Activated naive CD8-positive, alpha-beta T cell treated with anti-CD3 and anti-CD28 coated beads, Interleukin-2, amount 50 U/mL, for 24 hours (primary cell): ENCODE measurements at places on chromosomes 1 and 21.
A peak's percentile ranks its signal among the peaks of the same experiment; 100 is the strongest.

GRCh38 chr1:173868266-173869020 is at the start of gene ZBTB37:
Gene ZBTB37 (plus strand): TSS chr1:173868380. CDS start chr1:173870226, 1,846 bp downstream.
- DNase-seq: peak; percentile 96

- DNase-seq: no peak
Measured at GRCh38 chr1:118303064-118303463, 118.0 kb upstream of the SPAG17 start.

DNA sequence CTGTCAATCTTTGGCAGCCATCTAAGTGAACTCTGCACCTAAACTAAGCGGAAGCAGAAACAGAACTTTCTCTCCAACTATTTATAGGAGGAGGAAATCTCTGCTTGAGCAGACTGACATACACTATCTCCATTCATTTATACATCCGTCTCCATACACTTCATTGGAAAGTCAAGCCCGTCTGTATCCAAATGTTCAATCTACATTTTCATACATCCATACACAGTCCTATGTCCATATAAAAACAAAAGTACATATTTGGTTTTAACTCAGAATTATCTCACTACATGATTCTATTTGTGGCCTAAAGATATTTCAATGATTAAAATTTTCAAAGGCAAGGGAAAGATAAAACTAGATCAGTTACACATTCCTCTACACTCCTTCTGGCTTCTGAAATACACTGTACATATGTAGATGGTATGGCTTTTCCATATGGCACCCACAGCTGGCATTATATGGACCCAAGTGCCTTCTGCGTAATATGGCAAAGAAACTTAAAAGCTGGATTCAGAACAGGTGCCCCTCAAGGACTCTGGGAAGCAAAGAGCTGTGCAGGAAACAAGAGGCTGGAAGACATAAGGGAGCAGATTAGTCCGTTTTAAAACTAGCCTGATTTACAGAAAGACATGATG is 35.5 kb downstream of the ILDR2 start:
- no peak for DNase-seq

DNA sequence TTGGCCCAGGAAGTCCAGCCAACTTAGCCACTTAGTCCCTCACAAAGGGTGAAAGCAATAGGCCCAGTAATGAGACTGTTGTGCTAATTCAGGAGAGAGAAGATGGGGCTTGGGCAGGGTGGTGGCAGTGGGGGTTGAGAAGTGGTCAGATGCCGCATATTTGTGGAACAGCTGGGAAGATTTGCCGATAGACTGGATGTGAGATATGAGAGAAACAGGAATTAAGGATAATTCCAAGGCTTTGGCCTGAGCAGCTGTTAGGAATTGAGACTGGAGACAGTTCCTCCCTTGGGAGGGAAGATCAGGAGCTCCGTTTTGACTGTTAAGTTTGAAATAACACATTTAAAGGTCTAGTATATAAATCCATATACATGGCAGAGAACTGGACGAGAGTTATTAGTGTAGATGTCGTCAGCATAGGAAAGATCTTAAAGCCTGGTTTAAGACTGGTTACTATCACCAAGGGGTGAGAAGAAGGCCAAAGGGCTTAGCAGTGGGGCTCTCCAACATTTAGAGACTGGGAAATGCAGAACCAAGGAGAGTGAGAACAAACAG is 323.7 kb upstream of the FAM78B start:
- DNase-seq: no peak

GRCh38 chr1:160429125-160429561 is 28.8 kb downstream of the VANGL2 start:
- DNase-seq: peak; percentile 26

GRCh38 chr1:56578963-56579875 is at the start of gene PLPP3:
Gene PLPP3 (minus strand): TSS chr1:56579563. CDS start chr1:56579016, 547 bp downstream.
- DNase-seq: peak; percentile 14

- DNase-seq: no peak
Measured at GRCh38 chr1:170483051-170483450, 48.9 kb upstream of the GORAB start.

GRCh38 chr1:117017062-117017461 is 15.5 kb downstream of the CD101 start:
- no peak for DNase-seq

DNA sequence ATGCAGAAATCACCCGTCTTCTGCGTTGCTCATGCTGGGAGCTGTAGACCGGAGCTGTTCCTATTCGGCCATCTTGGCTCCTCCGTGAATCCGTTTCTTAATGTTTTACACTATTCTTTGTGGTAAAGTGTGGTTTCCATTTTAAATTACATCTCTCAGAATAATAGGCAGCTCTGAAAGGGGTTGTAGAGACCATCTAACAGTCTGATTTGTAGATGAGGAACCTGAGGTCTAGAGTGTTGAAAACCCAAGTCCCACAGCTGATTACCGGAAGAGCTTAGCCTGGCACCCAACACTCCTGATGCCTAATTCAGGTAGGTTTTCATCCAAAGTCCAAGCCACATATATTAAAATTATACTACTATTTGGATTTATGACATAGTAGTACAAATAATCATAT is 144.0 kb downstream of the LEPR start:
- DNase-seq: no peak

GRCh38 chr1:59375321-59376220 is 78.7 kb downstream of the FGGY start:
- DNase-seq: no peak

- no peak for DNase-seq
Measured at GRCh38 chr1:209675565-209676154, 448 bp downstream of the G0S2 start.

- no peak for DNase-seq
Measured at GRCh38 chr21:41806773-41807172, 39.9 kb upstream of the RIPK4 start.

- no peak for DNase-seq
Measured at GRCh38 chr1:4301007-4301406, 353.4 kb upstream of the AJAP1 start.

GRCh38 chr1:4519954-4520353 is 134.5 kb upstream of the AJAP1 start:
- DNase-seq: no peak

DNA sequence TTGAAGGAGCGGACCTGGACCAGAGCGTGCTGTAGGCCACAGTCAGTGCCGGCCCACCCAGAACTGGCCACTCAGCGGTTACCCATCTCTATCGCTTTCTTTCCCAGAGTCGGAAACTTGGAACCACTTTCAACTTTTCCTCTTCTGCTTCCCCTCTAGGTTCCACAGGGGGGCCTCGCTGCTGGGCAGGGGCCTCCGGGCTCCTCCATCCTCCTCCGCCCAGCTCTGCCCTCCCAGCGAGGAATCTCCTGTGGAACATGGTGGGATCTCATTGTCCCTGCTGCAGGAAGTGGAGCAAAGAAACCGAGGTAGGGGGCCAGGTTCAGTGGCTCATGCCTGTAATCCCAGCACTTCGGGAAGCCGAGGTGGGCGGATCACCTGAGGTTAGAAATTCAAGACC is 139.2 kb downstream of the ETS2 start:
- no peak for DNase-seq

DNA sequence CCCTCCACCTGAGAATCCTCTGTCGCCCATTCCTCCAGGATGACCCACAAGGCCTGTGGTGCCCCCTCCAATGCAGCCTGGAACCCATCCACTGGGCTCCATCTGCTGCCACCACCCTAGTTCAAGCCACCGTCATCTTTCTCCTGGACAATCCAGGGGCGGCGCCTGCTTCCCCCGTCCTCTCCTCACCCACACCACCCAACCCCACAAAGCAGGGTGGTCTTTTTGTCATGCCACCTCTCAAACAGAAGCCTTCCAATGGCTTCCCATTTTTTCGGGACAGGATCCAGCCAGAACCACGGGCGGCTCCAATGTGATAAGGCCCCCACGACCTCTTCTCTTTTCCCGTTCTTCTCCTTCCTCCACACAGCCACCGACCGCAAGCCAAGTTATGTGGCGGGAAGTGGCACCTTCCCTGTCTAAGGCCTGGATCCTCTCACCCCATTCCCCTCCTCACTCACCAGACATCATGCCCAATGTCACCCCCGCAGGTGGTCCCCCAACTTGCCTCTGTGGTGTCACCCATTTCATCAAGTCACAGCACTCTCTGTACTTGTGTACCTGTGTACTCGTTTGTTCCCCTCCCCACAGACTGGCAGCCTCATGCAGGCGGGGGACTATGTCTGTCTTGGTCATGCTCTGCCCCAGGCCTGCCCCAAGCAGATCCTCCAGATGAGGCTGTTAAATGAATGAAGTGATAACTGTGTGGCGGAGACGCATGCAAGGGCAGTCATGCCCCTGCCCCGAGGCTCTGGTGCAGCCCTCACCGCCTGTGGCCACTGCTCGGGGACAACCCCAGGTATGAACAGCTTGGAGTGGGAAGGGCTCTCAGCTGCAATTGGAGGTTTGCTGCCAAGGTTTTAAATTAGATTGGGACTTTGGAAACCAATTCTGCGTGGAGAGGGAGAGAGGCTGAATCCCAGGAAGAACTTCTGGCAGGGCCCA is 11.0 kb downstream of the UBXN11 start:
- no peak for DNase-seq

DNA sequence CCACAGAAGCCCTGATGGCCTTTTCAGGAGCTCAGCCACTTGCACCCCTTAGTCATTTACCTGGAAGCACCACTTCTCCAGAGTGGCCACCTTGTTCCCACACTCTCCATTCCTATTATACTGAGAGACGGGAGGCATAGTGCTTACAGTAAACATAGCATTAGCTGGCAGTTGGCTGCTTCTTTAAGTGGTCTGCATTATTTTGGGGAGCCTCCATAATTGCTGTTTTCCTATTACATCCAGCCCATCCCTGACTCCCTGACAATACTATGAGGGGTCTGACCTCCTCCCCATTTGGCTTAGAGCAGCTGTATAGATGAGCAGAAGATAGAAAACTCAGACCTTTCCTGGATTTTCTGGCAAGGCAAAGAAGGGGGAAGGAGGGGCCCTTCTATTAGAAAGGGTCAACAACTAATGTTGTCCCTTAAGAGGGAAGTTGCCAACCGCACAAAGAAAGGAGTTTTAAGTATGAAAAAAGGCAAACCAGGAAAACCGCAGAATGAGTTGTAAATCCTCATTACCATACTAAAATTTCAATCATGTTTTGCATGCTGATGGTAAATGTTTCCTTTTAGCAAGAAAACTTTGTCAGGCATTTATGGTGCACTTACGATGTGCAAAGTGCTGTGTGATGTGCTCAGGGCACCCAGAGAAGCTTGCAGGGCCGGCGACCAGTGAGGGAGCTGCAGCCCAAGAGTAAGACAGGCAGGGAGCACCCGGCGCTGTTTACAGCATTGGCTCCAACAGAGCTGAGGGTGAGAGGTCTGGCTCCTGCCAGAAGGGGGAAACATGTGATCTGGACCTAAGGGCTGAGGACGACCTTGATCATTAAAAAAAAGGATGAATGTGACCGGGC is 167.3 kb downstream of the ZZZ3 start:
- DNase-seq: no peak

DNA sequence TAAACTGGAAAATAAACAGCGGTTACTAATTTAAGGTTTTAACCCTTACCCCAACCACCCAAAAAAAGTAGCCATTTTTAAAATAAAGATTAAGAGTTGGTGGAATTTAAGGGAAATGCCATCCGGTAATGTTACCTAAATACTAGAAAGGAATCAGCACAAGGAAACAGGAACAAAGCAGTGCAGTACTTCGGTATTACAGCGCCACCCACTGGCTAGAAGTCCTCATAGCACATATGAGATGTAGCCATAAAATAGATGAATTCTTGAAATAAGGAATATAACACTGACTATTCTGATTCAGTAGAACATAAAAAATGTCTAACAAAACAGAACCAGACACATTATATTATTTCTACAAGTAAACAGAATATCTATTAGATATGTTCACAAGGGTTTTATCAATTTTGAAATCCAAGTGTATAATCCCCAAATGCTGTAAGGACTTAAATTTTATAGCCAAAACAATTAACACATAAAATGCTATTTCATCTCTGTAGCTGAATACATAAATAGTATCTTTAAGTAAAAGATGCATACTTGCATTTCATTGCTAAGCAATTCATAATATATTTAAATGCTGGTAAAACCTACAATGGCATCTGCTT is 58.8 kb downstream of the FRRS1 start:
- DNase-seq: peak; percentile 63

DNA sequence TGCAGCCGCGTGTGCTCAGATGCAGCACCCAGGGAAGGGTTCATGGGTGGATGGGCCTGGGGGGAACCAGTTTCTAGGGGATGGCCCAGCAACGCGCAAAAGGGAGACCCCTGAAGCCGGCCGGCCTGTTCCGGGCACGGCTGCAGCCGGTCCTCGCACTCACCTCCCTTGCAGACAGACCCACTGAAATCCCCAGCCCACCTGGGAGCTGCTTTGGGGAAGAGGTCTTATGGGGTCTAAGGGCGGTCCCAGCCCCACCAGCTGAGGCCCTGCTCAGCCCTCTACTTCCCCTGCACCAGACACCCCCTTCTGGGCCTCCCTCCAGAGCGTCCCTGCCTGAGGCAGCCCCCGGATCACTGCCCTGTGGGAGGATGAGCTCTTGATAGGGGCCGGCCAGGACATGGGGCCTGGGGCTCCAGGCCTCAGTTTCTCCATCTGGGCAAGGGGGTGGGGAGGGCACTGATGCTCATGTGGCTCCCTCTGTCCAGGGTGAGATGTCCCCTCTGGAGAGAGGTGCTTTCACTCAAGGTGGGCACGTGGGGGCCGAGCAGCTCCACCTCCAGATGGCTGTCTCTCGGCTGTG is 20.0 kb upstream of the TTC34 start:
- no peak for DNase-seq

- DNase-seq: peak; percentile 91
Measured at GRCh38 chr1:6486433-6487011, 4.9 kb downstream of the PLEKHG5 start.

DNA sequence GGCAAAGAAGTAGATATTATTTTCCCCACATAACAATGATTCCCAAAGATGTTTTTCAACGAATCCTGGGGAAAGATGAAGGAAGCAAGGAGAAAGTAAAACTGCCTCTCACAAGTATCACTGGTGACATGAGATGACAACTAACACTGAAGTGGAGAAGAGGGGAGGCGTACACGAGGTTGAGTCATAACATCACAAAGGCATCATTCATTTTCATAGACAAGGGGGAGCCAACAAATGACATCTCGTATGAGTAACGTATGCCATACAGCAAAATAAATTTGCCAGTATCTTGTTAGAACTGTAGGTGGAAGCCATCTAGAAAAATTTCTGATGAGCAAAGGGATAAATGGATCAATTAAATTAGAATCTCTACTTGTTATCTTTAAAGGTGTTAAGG is 56.6 kb downstream of the ATP1B1 start:
- no peak for DNase-seq

DNA sequence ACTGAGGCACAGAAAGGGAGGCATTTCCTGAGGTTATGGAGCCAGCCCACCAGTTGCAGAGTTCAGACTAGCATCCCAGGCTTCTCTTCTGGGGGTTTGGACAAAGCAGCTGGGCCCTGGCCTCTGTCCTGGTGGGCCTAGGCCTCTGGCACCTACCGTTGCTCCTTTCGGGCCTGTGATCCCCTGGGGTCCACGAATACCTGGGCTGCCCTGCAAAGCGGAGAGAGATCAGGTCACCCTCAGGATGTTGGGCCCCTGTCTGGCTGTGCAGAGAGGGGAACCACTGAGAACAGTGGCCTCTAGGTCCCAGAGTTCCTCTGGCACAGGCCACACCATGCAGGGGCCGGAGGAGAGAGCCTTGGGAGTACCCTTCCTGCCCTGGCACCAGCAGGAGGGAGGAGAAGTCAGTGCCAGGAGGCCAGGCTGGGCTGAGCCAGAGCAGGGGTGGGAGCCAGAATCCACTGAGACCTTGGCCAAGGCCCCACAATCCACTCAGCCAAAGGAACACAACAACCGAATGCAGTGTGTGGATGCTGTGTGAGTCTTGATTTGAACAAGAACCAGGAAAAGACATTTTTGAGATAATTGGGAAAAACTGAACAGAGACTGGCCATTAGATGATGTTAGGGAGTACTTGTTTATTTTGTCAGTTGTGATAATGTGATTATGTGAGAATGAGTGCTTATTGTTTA is 8.9 kb downstream of the COL9A2 start:
- no peak for DNase-seq

- no peak for DNase-seq
Measured at GRCh38 chr1:57468641-57469523, 45.0 kb upstream of the DAB1 start.
